K562 (cell line): ENCODE measurements at places on chromosomes 6 and 20. TPM values are rescaled to one million over a fixed set of nuclear protein-coding genes. Genes with fewer than 3 reads are reported as not detected.

SAMD5 gene
- 0.55 and 0.58 TPM in 2 replicates for total RNA-seq

IER3 gene
- 23.4 and 24.1 TPM in 2 replicates for total RNA-seq

PMEPA1 gene
- 0.16 and 0.20 TPM in 2 replicates for total RNA-seq

ARMC2 gene
- 0.82 and 1.7 TPM in 2 replicates for total RNA-seq

CTSZ gene
- 84.7 and 97.7 TPM in 2 replicates for total RNA-seq

PROKR2 gene
- total RNA-seq = not detected in 2 replicates

PTGIS gene
- total RNA-seq = 0.16 TPM in 1 of 2 replicates, not detected in the other

LHFPL5 gene
- total RNA-seq = not detected in 2 replicates

B4GALT5 gene
- total RNA-seq = 23.7 and 25.7 TPM in 2 replicates

SLC17A3 gene
- total RNA-seq = not detected in 2 replicates

LY86 gene
- total RNA-seq = not detected in 2 replicates

BEND3 gene
- total RNA-seq = 7.4 and 8.4 TPM in 2 replicates

TMEM74B gene
- total RNA-seq = 18.3 and 18.5 TPM in 2 replicates

DPPA5 gene
- not detected in 2 replicates for total RNA-seq

FITM2 gene
- total RNA-seq = 2.0 and 2.3 TPM in 2 replicates

IL17A gene
- not detected in 2 replicates for total RNA-seq

C6orf141 gene
- not detected in 2 replicates for total RNA-seq

ZSCAN23 gene
- total RNA-seq = 0.22 and 0.34 TPM in 2 replicates
